Breast epithelium (tissue), 4 donors: ENCODE measurements at places on chromosomes 11 and 22.

GRCh38 chr11:114977651-114978050, 299.3 kb downstream of the NXPE2 start:
- DNase-seq = no peak
- peaks cover 8% of the 10 kb centered on the region for H3K27me3 ChIP-seq
- no peaks in the 10 kb centered on the region for H3K4me1 ChIP-seq
- H3K27ac ChIP-seq = no peak overlapping the region
- no peak overlapping the region for H3K4me3 ChIP-seq

- DNase-seq = no peak
- no peaks in the 10 kb centered on the region for H3K36me3 ChIP-seq
- H3K4me1 ChIP-seq = no peaks in the 10 kb centered on the region
These were observed 1.9 kb upstream of the NLRP10 start for GRCh38 chr11:7967097-7967496.

GRCh38 chr11:123100379-123101085, 38.6 kb upstream of the HSPA8 start:
- no peaks in the 10 kb centered on the region for H3K36me3 ChIP-seq
- no peak overlapping the region for H3K4me3 ChIP-seq
- peak overlapping the region; percentile 59 for H3K27ac ChIP-seq
- H3K27me3 ChIP-seq = no peaks in the 10 kb centered on the region
- DNase-seq = peak; percentile 54
- H3K4me1 ChIP-seq = peaks cover 5% of the 10 kb centered on the region

GRCh38 chr11:22554221-22554620, 71.4 kb downstream of the FANCF start:
- H3K4me3 ChIP-seq = no peak overlapping the region
- no peaks in the 10 kb centered on the region for H3K4me1 ChIP-seq
- H3K27ac ChIP-seq = no peak overlapping the region
- no peaks in the 10 kb centered on the region for H3K27me3 ChIP-seq
- DNase-seq = no peak
